ENCODE measurements at places on chromosomes 5 and 9.
A peak's percentile ranks its signal among the peaks of the same experiment; 100 is the strongest.

- H3K27me3 ChIP-seq: peaks cover 2% of the 10 kb centered on the region
- H3K36me3 ChIP-seq: no peaks in the 10 kb centered on the region
- no peak for DNase-seq
- H3K27ac ChIP-seq: no peak overlapping the region
- H3K4me1 ChIP-seq: peaks cover 3% of the 10 kb centered on the region
Observed at GRCh38 chr9:34744295-34745221, 34.6 kb upstream of the CCL21 start.

DNA sequence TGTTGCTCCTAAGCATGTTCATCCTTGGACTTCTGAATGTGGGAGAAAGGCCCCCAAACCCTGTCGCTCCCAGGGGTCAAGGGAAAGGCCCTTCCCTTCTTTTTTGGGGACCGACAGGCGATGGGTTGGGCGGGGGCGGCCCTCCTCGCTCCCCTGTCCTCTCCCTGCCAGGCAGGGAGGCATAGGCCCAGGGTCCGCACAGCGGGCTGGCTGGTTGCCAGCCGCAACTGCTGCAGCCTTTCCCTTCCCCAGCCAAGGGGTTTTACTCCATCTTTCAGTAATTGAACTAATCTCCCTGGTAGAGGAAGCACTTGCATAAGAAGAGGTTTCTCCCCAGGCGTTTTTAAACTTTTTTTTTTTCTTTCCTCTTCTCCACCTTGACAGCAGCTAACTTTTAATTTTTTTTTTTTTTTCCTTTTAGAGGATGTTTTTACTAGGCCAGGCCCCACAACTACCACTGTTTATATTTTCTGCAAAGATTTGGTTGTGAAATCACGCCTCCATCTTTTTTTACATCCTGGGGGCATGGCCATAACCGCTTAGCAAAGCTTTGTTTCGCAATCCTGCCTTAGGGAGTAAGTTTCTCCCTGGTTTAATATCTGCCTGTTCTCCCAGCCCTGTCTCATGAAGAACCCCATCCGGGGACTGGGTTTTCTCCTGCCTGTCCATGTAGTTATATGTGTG is 216.9 kb upstream of the ZNF608 start:
- no peak for DNase-seq
- H3K27ac ChIP-seq: peak overlapping the region; percentile 39
- no peak overlapping the region for H3K4me3 ChIP-seq
- peaks cover 22% of the 10 kb centered on the region for H3K4me1 ChIP-seq

GRCh38 chr5:96809921-96810320 is 2.2 kb upstream of the ERAP1 start:
- no peaks in the 10 kb centered on the region for H3K27me3 ChIP-seq
- H3K4me3 ChIP-seq: no peak overlapping the region
- no peak for DNase-seq
- H3K36me3 ChIP-seq: peaks cover 9% of the 10 kb centered on the region

- peaks cover 33% of the 10 kb centered on the region for H3K27me3 ChIP-seq
- no peak overlapping the region for H3K4me3 ChIP-seq
- no peaks in the 10 kb centered on the region for H3K4me1 ChIP-seq
- no peak overlapping the region for H3K27ac ChIP-seq
- no peaks in the 10 kb centered on the region for H3K36me3 ChIP-seq
- no peak for DNase-seq
Observed at GRCh38 chr5:73154208-73155006, 18.6 kb upstream of the TMEM174 start.

DNA sequence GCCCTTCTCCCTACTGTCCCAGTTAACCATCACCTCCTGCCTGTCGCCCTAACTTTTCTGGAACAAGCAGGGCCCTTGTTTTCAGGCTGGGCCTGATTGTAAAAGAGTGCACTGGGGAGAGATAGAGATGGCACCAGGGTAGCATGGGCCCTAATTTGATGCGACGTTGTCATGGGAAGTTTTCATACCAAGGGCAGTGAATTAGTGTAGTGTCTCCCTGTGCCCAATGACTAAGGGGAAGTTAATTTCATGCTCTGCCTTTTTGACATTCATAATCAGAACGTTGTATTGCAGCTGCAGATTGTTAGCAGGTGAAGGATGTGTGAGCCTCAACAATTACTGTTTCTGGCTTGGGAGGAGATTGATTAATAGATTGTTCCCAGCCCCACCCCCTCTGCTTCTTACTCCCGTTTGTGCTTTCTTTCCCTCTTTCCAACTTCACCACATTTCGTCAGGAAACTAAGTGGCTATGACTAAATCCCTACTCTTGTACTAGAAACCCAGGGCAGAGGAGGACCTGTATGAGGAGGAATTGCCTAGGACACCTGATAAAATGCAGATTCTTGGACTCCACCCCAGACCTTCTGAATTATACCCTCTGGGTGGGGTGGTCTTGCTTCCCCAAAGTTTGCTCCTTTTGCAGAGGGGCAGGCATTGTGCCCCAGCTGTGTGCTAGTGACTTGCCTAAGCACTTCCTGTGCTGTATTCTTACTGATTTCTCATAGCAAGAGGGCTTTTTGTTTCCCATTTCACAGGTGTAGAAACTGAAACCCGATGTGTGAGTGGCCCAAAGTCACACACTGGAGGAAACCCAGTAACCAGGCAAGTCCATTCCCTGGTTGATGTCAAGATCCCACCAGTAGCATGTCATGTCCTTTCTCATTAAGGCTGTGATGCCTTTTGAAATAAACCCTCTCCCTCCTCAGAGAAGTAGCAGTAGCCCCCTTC is 56.3 kb downstream of the DAB2IP start:
- H3K36me3 ChIP-seq: no peaks in the 10 kb centered on the region
- H3K4me3 ChIP-seq: no peak overlapping the region
- no peak for DNase-seq
- H3K4me1 ChIP-seq: no peaks in the 10 kb centered on the region
- no peak overlapping the region for H3K27ac ChIP-seq

DNA sequence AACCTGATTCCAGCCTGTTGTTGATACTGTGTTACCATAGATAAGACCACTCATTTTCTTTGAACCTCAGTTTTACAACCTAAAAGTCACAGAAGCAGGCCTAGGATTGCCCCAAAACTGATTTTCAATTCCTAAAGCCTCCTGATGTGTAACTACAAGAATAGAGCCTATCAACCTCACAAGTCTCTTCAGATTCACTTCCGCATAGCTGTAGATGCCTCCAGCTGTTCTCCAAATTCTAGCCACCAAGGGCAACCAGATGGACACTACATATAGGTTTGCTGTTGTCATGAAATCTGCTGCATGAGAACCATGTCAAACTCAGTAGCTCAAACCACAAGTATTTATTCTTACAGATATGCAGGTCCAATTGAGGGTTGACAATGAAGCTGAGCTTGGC is 143.5 kb downstream of the SPATA31D1 start:
- no peaks in the 10 kb centered on the region for H3K36me3 ChIP-seq
- no peak overlapping the region for H3K4me3 ChIP-seq
- no peak for DNase-seq
- no peak overlapping the region for H3K27ac ChIP-seq
